ENCODE measurements at places on chromosomes 1 and 21.

GRCh38 chr1:247047702-247048101, 30.9 kb downstream of the ZNF670 start:
- no peak for DNase-seq

GRCh38 chr1:206713910-206714312, 29.2 kb downstream of the MAPKAPK2 start:
- DNase-seq: no peak

DNA sequence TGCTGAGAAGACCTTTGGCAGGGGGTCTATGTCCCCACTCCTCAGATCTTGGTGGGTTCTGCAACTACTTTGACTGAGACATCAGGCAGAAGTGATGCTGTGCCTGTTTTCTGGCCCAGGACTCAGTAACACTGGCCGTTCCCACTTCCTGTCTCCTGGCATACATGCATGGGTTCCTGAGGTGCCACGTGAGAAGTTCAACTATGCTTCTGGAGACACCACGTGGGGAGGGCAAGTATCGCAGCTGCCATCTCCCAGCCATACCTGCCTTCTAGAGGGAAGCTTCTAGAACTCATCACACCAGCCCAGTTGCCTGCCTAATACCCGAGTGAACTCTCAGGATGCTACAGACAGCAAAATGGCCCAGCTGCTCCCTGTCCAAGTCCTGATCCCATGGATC, 65.8 kb downstream of the TRABD2B start:
- DNase-seq: peak; percentile 59

- peak; percentile 16 for DNase-seq
These were observed 57.8 kb upstream of the HSD17B7 start for GRCh38 chr1:162732566-162733335.

GRCh38 chr1:109892561-109893368, 17.9 kb upstream of the CSF1 start:
- DNase-seq: no peak

GRCh38 chr1:107695341-107695740, 269.6 kb downstream of the VAV3 start:
- DNase-seq: no peak

DNA sequence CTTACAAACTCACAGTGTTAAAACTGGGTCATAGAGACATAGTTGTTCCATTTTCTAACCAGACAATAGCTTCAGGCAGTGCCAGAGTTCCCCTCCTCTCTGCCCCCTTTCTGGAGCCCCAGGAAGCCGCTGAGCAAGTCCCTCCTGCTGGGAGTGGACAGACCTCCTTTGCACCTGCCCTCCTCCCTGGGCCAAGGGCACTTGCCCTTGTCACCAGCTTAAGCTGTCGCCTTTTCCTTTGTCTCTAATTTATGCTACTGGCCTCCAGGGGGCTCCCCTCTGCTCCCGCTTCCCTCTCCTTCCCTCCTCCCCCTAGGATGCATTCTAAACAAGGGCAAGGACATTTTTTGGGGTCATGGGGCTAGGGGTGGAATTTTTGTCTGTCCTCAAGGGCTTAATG, 182.4 kb downstream of the MIS18A start:
- DNase-seq: peak; percentile 35

DNA sequence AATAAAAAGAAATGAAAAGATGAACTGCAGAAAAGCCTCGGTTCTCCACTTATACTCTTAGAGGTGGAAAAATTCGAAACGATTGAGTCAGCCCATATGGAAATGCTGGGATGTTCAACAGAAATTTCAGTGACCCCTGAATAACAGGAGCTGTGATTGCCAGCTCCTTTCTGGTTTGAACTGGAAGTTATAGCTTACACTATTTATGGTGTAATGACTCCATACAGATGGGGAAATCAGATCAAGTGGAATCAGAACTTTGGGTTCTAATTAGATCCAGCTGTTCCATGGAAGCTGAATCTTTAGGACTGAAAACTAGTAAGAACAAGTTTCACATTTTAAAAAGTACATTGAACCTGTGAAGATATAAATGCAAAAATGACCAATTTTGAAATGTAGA, 569.3 kb upstream of the ZRANB2 start:
- no peak for DNase-seq

GRCh38 chr21:42835611-42836401, 43.5 kb downstream of the WDR4 start:
- no peak for DNase-seq

DNA sequence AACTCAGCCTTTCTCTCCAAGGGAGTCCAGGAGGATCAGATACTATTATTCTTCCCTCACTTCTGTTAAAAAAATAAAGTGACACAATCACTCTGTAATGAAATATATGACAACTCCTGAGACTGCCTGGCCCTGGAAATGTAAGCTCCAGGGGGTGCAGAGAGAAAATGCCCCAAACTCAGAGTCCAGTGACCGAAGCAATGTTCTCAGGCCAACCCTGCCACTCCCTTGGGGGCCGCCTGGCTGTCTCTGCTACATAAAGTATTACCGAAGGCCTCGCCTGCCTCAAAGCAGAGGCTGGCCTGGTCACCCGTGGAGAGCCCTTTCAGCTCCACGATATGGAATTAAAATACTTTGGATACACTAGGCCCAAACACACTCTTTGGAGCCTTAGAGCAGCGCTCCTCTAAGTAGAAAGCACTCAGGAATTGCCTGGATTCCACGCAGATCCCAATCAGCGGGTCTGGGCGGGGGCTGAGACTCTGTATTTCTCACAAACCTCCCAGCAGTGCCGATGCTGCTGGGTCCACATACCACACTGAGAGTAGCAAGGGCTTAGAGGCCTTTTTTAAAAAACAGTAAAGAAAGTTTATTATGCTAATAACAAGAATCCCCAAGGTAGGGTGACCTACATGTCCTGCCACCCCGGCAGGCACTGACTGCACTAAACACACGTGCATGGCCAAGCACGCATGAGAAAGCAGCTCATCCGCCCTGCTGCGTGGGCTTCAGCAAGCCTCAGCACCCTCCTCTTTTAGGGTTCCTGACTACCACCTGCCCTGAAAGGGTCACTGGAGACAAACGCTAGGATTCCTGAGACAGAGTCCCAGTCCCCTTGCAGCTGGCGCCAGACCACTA, 31.1 kb downstream of the TMCO4 start:
- DNase-seq: no peak

DNA sequence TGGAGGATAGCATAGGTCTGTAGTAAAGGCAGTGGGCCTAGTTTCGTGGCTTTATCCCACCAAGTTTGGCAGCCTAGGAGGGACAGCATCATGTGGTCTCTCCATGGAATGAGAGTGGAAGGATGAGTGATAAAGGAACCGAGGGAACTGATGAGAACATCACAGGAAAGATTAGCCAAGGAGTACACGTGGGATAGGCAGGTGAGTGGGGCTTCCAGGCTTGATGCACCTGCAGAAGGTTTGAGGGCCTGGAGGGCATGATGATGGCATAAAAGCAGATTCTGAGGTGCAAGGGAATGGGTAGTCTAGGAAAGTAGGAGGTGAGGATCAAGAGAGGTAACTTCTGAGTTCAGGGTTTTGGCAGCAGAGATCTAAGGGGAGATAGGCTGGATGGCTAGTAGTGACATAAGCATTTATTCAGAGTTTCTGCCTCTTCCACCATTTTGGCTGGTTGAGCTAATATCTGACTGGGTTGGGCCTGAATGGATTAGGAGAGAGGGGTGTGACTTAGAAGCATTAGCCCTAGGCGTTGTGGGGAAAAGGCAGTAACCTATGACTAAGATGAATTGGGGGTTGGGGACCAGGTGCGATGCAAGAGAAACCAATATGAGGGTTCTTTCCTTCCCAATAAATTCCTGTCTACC, 9.1 kb downstream of the PTGFRN start:
- no peak for DNase-seq

DNA sequence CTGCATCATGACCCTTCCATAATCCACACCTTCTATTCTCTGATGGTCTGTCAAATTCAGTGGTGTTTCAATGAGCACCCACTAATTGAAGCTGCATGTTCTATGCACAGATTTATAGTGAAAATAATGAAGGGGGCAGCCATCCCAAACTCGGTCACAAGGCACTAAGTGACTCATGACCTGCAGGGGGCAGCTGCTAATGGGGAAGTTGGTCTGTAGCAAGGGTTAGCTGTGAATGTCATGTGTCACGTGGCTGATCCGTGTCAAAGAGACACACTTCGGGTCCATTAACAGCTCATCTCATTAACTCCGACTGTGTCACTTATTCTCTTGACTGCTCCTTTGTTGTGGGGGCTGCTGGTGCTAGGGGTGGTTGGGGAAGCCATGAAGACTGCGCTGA, 306.6 kb downstream of the PCP4 start:
- DNase-seq: peak; percentile 2

DNA sequence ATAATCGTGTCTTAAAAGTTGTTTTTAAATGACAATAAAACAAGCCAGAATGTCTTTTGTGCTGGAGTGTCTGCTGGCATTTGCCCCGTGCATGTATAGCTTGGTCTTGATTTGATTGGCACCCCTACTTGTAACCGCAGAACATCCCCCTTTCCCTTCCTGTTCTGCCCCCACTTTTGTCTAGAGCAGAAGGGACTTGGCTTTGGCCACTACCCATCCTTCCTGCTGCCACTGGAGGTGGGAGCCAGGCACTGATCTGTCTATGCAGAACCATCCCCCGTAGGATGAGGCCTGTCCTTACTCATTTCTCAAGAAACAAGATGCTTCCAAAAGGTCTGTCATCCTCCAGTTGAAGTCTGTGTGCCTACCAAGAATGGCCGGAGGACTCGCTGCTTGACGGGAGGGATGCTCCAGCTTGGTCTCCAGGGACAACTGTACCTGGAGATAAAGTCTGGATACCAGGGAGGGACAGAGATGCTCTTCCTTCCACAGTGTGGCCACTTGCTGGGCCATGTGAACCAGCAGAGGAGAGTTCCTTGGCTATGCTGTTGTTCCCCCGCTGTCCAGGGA, 1.1 kb upstream of the SLC27A3 start:
- DNase-seq: no peak

DNA sequence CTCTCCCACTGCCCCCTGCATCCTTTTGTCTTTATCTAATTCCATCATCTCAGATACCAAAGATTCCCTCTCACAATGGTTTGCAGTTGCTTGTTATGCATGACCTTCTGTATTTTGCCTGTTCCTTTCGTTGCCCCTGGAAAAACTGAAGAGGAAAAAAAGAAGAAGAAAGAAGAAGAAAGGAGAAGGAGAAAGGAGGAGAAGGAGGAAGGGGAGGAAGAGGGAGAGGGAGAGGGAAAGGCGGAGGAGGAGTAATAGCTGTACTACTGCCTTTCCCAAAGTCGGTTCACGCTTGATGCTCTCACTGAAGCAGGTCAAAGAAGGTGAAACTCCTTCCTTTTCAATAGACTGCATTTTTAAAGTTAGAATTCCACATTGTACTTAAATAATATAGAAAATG, 513.8 kb downstream of the PTPRC start:
- no peak for DNase-seq

GRCh38 chr1:21783679-21784603, 992 bp upstream of the USP48 start:
- no peak for DNase-seq

All from SK-MEL-5 (cell line).